Left colon (tissue), 2 donors: ENCODE measurements at places on chromosomes 5 and 9.

DNA sequence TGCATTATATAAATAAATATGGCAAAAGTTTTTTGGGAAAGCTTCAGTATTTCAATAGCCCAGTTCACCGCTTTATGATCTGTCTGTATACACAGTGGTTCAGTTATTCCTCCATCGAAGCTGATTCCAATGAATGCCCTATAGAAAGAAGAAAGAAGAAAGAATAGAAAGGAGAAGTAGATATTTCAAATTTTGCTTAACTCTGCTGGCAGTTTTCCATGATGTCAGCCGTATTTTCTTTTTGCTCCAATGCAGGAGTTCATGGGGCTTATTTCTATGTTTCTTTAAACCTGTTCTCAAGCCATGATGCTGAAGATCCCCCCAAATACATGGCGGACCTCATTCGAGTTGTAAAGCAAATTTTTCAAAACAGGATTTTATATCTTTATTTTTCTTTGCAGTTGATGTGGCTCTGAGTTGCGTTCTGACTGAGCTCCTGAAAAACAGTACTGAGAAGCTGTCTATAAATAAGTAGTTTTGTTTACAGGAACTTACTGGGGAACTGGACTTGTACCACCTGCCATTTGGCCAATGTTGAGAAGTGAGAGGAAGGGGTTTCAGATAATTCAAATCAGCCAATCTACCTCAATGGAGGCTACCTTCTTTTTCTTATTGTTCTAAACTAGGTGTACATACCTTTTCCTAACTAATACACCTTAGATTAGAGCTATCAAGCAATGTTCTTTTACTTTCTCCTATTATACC is 418.5 kb upstream of the MEF2C start:
- DNase-seq, result no peak

DNA sequence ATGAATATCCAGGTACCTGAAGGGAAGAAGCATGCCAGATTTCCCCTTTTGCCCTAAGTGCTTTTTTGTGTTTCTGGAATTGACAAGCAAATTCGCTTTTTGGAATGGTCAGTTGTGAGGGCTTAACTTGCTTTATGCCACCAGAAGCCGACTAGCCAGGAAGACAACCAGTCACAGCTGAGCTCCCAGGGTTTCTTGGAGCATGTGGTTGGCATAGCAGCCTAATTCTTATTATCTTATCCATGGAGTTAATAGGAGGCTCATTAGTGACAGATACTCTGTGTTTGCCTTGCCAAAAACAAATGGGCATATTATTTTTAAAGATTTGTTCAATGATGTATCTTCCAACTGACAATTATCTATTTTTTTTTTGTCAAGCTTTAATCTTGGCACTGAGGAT is 500.7 kb downstream of the PTPRD start:
- no peak for DNase-seq

- DNase-seq, result no peak
Measured at GRCh38 chr5:14745188-14745563, 80.7 kb downstream of the OTULIN start.

DNA sequence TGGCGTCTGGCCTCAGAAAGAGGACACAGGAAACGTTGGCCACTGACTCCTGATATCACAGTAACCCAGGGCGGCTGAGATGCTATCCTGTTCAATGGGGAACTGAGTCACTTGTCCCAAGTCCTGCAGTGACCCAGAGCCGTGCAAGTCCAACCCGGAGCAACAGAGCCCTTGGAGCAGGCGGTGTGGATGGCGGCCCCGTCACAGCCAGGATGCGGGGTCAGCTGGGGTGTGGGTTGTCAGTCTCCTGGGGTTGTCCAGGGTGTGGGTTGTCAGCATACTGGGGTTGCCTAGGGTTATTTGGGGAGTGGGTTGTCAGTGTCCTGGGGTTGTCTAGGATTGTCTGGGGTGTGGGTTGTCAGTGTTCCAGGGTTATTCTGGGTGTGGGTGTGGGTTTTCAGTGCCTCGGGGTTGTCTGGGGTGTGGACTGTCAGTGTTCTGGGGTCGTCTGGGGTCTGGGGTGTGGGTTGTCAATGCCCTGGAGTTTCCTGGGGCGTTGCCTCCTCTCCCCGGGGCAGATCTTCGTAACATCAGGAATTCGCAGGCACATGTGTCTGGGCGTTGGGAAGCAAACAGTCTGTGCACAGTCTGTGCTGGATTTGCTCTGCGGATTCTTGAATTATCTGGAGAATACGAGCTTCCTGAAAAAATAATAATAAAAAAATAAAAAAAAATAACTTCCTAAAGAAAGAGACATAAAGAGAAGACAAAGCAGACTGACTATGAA is 257.5 kb downstream of the PARP8 start:
- DNase-seq, result no peak

DNA sequence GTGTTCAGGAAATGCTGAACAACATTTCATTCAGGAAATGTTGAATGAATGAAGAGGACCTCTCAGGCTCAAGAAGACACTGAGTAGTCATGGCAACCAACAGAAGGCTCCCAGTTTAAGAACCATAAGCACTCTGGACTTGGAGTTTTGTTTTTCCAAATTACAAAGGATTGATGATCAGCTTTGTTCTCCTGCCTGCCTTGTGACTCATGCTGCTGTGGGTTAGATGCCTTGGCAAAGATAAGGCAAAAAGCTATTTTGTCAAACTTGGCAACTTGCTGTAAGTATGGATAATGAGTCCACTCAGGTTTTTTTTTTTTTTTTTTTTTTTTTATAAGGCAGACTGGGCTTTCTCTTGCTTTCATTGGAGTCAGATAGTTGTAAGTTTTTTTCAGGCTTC is 365.0 kb downstream of the TMEM232 start:
- no peak for DNase-seq

DNA sequence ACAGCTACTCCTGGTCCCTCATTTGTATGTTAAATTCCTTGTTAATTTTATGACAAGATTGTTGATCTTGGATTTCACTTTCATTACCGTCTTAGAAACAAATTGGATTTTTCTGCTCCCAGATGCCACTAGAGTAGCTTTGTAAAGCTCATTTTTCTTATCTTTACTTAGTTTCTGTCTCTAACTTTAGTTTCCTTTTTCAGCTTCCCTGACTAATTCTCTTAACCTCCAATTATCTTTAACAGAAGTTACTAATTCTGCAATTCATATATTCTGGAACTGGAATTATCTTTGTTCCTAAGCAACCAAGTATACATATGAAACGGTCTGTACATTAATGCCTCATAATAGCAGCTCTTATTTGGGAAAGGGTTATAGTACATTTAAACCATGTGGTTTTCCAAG is 16.7 kb downstream of the ITGA1 start:
- DNase-seq, result no peak

GRCh38 chr5:61599370-61600122 is 267.5 kb downstream of the ZSWIM6 start:
- no peak for DNase-seq
